ENCODE measurements at places on chromosomes 12 and 14.

DNA sequence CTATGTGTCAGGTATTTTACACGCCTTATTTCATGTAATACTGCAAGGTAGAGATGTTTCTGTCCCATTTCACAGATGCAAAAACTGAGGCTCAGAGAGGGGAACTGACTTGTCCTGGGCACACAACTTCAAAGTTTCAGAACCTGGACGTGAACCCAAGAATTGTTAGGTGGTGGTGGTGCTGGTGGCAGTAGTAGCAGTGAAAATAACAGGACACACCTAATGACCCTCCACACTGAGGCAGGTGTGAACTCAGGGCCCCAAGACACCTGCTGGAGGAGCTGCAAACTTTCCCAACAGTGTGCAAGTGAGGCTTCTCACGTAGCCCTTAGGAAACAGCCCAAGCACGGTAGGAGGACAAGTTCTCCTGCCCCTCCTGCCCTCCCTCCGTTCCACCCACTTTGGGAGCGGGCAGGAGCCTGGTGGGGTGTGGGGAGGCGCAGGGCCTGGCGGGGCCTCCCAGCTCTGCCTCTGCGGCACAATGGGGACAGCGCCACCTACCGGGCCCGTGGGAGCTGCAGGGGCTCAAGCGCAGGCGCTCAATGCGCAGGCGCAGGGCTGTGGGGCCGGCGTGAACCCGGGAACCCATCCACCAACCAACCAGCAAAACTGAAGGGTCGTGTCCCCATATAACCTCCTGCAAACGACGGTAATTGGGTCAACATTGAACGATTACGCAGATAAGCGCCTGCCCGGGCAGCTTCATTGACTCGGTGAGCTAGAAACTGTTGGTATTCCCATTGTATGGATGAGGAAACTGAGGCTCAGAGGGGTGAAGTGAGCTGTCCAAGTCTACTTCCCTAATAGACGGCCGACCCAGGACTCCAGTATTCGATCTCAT is 12.0 kb upstream of the TRPV4 start:
- peak; percentile 76 for DNase-seq

DNA sequence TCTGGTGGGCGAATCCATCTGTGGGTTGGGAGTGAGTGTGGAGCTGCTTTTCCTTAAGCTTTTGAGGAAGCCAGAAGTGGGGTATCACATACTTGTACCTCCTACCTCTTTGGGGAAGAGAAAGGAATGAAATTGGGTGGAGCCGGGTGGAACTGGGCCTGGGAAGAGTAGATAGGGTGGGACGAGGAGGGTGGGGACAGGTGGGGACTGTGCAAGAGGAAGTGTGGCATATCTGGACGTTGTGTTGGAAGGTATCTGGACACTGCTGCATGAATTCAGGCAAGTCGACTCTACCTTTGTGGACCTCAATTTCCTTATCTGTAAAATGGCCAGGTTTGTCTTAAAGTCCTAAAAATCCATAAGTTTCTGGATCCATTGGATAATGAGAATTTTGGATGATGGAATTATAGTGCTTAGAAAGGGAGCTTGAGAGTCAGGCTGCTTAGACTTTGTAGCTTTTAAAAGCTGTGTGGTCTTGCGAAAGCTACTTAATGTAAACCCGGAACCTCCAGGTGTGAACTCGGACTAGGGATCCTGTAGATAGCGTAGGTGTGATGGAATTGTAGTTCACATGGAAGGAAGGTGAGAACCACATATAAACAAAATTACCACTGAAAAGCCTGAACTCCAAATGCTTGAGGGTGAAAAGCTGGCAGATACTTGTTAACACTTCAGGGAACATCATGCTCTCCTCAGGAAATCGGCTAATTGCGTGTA is 2.1 kb downstream of the VRTN start:
- no peak for DNase-seq

GRCh38 chr12:129893691-129894090 is 10.1 kb downstream of the TMEM132D start:
- no peak for DNase-seq

GRCh38 chr12:106655577-106655976 is 72.8 kb downstream of the RFX4 start:
- DNase-seq: no peak

- DNase-seq: no peak
Observed at GRCh38 chr12:92389466-92389865, 243.8 kb upstream of the BTG1 start.

GRCh38 chr14:36493761-36494160 is 26.3 kb downstream of the NKX2-1 start:
- no peak for DNase-seq

DNA sequence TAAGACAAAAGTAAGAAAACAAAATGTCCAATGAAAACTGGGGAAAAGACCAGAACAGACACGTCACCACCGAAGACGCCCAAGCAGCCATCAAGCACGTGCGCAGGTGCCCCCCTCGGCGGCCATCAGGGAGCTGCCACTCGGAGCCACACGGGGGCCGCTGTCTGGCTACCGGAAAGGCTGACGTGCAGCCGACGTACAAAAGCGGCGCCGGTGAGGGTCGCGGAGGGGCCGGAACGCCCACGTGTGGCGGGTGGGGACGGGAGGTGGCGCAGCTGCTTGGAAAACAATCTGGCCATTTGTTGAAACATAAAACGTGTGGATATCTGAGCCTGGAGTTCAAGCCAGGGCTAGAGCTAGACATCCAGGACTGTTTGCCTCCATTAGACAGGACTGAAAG is 60.7 kb downstream of the GALNT9 start:
- DNase-seq: no peak

DNA sequence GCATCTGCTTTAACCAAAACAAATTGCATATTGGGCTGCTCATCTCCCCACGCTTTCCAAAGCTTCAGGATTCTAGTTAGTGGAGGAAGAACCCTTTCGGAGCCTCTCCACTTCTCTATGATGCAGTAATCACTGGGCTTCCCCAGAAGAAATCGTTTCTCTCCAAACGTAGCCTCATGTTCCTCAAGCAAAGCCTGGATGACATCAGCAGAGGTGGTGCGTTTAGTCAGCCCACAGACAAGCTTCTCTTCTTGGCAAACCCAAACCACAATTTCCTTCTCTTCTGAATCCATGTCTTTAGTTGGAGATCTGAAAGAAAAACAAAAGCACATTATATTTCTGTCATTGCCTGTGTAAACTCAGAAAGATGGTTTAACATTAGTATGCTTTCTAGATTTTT is 30.6 kb downstream of the RASSF9 start:
- DNase-seq: no peak

- no peak for DNase-seq
Observed at GRCh38 chr12:131990066-131990979, 40.6 kb downstream of the EP400 start.

GRCh38 chr12:15278816-15279658 is 43.3 kb upstream of the PTPRO start:
- no peak for DNase-seq

GRCh38 chr14:92950773-92951172 is 27.8 kb downstream of the CHGA start:
- DNase-seq: no peak

GRCh38 chr14:87179936-87180335 is 813.0 kb downstream of the GALC start:
- DNase-seq: no peak

DNA sequence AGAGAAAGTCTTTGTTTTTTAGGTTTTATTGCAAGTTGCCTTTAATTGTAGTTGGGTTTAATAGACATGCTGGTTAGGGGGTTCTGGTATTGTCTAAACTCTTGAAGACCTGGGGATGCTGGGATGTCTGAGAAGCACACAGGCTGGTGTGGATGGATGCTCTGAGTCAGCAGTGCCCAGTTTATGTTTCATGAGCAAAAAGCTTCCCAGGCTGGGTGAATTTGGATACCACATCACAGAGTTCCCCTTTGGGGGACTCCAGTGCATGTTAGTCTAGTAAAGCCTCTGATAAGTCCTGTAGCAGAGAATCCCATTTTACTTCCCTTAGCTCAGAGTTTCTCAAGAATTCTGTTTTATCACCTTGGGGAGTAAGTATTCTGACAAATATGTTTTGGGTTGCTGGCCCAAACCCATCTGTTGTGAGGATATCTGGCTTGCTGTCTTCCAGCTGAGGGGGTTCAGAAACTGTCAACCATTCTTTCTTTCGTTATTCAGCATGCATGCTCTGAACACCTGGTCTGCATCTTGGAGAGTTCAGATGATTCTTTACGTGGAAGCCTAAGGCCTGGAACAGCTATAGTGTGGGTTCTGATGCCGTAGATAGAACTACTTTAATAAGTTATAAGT is 509.1 kb downstream of the VRK1 start:
- no peak for DNase-seq

DNA sequence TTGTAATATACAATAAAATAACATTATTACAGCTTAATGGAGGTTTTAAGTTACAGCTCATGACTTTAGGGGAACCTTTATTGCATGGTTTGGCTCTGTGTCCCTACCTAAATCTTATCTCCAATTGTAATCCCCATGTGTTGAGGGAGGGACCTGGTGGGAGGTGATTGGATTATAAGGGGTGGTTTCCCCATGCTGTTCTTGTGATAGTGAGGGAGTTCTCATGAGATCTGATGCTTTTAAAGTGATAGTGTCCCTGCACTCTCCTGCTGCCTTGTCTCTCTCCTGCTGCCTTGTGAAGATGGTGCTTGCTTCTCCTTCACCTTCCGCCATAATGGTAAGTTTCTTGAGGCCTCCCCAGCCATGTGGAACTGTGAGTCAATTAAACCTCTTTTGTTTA is 132.1 kb upstream of the SYT1 start:
- no peak for DNase-seq

- DNase-seq: no peak
Observed at GRCh38 chr12:3077572-3078081, 448 bp downstream of the TSPAN9 start.

DNA sequence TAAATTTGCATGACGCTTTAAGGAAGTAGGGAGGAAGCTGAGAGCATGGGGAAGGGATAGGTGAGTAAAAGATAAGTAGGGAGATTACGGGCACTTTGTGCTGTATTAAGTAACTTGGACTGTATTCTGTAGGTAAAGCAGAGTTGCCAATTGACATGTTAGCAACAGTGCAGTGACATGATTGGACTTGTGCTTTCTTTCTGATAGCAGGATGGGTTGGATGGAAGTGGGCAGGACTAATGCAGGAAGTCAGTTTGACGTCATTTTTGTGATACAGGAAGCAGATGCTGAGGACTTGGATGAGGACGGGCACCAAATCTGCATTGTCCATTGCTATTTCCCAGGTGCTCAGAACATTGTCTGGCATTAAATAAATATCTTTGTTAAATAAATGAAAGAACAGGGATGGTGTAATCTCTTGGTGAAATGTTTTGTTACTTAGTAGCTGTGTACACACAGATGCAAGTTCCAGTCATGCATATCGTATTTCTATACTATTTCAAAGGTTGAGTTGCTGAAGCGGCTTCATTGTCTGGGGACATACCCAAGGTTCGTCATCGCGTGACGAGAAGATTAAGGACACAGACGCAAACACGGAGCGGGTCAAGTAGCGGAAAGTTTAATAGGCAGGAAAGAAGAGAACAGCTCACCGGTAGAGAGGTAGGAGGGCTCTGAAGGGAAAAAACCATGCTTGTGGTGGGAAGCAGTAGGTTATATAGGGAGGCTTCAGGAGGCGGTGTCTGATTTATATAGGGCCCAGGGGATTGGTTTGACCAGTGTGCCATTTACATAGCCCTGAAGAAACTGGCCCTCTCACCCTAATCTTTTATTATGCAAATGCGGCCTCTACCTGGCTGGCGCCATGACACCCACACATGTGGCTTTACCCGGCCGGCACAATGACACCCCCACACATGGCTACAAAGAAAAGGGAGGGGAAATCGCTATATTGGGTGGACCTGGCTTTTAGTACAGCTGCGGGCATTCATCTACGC is 30.7 kb downstream of the GUCY2C start:
- DNase-seq: no peak

- DNase-seq: no peak
Observed at GRCh38 chr14:20035449-20035848, 389 bp downstream of the OR4K13 start.

DNA sequence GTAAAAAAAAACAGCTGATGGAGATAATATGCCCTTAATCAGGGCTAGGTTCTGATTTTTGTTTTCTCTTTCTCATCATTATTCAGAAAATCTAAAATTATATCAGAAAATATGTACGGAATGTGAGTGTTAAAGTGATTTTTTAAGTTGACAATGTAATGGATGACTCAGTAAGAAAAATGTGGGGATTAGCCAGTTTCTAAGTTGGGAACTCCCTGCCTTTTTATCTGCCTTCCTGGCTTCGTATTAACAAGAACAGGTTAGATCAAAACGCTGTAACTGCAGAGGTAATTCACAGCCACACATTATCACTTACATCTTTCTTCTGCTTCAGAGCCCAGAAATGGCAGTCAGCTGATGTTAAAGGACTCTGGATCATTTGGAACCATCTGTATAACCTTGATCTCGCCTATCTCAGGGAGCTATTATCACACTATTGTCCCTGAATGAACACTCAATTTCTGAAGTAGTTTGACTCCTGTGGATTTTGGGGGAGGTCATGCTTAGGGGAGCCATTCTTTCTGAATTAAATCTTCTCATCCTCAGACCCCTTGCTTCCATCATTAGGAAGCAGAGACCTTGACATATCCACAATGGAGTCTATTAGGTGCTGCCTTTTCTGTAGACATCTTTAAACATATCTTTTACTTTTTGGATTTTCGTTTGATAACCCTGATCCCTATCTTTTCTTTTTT is 135.7 kb upstream of the SLC16A7 start:
- no peak for DNase-seq

DNA sequence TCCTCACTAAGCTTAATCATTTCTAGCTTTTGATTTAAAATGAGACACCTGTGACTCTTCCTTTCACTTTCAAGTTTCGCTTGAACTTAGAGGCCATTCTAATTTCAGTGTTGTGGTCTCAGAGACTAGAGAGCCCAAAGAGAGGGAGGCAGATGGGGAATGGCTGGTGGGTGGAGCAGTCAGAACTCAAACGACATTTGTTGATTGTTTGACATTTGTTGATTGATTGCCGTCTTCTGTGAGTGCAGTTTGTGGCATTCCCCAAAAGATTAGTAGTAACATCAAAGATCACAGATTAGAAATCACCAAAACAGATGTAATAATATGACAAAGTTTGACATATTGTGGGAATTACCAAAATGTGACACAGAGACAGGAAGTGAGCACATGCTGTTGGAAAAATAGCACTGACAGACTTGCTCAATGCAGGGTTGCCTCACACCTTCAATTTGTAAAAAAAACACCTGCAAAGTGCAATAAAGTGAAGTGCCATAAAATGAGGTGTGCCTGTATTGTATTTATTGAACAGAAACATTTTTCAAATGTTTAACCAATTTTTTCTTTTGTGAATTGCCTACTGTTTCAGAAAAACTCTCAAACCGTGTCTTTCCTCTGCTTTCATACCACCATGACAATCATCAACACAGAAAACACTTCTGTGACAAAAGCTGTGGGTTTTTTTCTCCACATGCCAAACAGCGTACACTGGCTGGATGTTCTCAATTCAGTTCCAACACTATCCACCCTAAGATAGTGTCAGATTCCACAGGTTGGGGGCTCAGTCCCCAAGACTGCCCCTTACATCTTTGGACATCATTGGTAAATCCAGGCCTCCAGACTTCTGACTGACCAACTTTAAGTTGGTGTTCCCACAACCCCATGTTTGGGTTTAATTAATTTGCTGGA is 376.3 kb upstream of the RGS6 start:
- peak; percentile 25 for DNase-seq

- DNase-seq: no peak
Observed at GRCh38 chr14:82342596-82342995, 808.9 kb upstream of the SEL1L start.

- no peak for DNase-seq
Observed at GRCh38 chr12:96486751-96487613, 2.4 kb upstream of the CFAP54 start.

Measured in activated CD4-positive, CD25-positive, alpha-beta regulatory T cell (primary cell).